ENCODE measurements at places on chromosomes 11 and 22.

GRCh38 chr11:2899080-2899783, 13.7 kb upstream of the CDKN1C start:
- DNase-seq: no peak

GRCh38 chr11:100776212-100776896, 89.3 kb downstream of the ARHGAP42 start:
- DNase-seq: peak; percentile 38

DNA sequence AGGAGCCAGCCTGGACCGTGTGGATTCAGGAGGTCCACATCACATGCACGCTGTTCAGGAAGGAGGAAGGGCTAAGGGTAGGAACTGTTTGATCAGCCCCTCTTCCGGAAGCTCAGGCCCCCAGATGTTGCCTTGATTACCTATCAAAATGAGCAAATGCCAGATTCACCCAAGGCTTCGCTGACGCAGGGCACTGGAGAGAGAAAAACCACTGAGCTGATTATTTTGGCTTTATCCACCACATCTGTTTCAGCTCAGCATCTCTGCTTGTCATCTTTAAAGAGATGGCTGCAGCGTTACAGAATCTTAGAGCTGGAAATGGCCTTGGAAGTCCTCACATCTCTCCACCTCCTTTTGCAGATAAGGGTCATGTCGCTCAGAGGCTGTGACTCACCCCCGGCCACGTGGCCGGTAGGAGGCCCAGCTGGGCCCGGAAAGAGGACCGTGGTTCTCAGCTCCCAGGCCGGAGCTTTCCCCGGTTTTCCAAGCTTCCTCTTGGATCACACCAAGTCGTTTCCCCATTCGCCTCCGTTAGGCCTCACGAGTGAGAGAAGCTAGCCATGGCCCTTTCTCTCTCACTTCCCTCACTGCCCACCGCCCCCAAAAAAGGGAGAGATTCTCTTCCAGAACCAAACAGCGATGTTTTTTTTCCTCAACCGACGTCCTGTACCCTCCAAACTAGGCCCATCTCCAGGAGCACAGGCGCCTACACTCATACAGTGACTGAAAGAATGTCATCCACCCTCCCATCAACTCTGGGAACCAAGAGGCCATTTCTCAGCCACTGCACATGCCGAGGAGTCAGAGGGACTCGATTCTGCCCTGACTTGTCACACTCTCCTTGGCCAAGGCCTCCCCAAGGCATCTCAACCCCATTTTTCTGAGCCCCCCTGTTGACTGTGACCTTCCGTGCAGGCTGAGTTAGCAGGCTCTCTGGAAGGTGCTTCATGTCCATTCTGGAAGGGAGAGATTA, 37.6 kb downstream of the LIF start:
- DNase-seq: peak; percentile 63

- no peak for DNase-seq
Observed at GRCh38 chr11:61958590-61958989, 8.4 kb downstream of the BEST1 start.

DNA sequence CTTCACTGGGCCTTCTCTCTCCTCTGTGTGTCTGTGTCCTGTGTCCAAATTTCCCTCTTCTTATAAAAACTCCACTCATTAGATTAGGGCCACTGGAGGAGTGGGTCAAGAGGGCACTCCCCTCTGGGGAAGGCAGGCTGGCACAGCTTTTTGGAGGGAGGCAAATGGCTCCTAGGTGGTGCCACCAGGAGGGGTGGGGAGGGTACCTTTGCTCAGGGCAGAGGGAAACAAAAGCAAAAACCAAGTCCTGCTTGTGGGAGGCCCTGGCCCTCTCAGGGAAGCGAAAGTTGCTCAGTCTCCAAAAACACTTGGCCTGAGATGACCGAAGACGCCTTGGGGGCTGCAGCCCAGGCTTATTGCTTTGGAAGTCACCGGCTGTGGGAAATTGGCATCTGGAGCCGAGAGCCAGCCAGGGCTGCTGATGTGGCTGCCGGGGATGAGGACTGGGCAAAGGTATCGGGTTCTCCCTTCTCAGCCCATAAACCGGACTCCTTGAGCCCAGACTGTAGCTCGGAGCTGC, 48.2 kb upstream of the ANO1 start:
- DNase-seq: no peak

DNA sequence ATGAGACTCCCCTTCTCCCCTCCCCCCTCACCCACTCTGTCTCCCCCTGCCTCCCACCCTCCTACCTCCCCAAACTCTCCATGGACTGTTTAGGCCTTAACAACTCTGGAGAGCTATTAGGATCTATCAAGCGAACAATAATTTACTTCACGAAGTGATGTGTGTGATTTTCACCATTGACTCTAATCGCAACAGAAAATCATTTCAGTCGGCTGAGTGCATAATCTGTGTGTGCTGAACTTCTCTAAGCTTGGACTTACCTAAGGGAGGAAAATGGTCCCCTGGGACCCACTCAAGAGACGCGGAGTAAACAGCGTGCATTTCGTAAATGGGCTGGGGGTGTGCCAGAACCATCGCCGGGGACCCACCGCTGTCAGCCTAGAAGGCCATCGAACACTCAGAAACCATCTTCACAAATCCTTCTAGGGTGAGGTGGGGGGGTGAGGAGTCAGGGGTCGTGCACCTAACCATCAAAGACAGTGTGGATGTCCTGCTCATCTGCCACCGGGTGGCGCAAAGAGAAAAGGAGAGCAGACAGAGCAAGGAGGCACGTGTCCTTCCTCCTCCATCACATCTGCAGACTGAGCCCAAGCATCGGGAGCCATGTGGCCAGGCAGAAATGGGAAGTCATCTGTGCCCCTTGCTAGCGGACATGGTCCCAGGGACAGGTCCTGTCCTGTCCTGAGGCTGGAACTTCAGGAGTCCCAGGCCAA, 62.1 kb upstream of the NUP50 start:
- peak; percentile 64 for DNase-seq

GRCh38 chr11:110035357-110035756, 57.8 kb upstream of the ZC3H12C start:
- no peak for DNase-seq

- DNase-seq: no peak
Observed at GRCh38 chr11:75148436-75148983, 2.4 kb upstream of the SLCO2B1 start.

- DNase-seq: no peak
Observed at GRCh38 chr11:95565724-95566141, 223.8 kb downstream of the FAM76B start.

DNA sequence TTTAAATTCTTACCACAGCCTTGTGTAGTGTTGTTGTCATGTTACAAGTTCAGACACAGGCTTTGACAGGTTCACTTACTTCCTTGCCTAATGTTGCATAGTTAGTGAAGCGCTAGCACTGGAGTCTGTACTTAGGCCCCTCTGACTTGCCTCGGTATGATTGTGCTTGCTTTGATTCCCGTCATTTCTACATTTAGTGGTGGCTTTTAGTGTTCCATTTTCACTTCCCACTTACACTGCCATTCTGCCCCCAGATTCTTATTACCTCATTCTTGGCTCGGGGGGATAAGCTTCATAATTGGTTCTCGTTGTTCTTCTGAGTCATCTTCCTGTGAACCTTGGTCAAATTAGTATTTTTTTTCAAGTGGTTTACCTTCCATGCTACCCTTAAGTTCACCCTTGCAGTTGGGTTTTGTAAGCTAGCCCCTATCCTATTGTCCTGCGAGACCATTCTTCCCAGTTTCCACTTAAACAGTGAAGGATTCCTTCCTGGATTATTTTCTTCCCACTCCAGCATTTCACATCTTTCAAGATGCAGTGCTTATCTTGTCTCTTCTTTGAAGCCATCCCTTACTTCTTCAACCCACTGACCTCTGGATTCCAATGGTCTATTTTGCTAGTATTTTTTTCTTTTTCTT, 68.7 kb downstream of the DDX10 start:
- DNase-seq: peak; percentile 38

DNA sequence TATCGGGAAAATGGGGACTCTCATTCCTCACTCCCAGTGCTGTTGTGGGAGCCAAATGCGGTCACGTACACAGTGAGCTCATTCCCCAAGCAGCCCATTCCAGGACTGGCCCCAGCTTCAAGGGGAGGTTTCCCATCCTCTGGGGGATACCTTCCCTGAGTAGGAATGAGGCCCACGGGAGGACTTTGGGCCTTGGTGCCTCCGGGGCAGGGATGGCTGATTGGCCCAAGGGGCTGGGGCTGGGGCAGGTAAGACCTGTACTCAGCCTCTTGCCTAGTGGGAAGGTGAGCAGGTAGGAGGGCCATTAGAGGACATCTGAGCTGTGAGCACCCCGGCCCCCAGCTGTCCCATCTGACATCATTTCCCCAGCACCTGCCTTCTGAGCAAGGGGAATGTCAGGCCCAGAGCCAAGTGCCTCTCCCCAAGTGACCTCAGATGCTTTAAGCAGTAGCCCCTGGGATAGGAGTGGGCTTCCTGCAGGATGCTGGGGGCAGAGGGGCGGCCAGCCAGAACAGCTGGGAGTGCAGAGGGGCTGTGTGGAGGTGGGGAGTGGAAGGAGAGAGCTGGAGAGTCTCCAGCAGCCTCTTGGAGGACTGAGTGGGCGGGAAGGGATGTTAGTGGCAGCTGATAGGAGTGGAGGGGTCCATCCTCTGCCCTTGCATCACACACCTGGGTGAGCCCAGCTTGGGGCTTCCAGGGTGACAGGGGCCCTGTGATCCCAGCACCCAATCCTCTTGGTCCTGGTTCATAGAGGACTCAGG, 58.4 kb downstream of the CD82 start:
- no peak for DNase-seq

- DNase-seq: no peak
Observed at GRCh38 chr11:120228794-120229384, 11.1 kb upstream of the POU2F3 start.

DNA sequence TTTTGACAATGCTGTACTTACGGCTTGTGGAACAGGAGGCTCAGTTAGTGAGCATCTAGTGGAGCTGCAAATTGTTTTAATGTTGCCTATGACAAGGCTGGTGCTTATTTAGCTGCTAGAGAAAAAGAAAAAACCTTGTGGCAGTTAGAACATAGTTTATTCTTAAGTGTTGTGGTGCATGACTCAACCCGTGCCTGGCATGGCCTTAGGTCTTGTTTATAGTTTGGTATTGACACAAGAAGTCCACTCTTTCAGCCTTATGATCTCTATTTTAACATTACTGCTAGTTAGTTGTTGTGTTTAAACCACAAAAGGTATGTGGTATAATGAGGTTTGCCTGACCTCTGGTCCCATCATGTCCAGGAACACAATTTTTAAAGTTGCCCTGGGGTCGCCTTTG, 744.6 kb downstream of the FAM181B start:
- no peak for DNase-seq

GRCh38 chr11:45087086-45087899, 59.1 kb upstream of the PRDM11 start:
- no peak for DNase-seq

DNA sequence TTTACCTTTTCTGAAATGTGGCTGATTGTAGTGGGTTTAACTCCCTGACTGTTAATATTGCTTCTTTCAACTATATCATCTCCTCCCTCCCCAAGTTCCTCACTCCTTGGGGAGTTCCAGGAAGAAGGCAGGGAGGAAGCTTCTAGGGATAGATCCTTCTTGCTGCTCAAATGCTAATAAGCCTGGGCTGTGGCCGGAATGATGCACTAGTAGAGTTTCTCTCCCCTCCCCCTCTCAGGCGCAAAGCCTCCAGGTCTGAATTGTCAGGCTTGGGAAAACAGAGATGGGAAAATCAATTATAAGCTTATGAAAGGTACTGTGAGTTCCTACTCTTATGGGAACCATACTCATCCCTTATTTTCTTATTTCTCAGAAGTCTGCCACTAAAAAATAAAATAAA, 30.8 kb downstream of the FEZ1 start:
- no peak for DNase-seq

- DNase-seq: no peak
Observed at GRCh38 chr11:78192223-78192719, 3.6 kb downstream of the USP35 start.

- DNase-seq: peak; percentile 17
Observed at GRCh38 chr11:93845181-93846092, 5.0 kb downstream of the VSTM5 start.

DNA sequence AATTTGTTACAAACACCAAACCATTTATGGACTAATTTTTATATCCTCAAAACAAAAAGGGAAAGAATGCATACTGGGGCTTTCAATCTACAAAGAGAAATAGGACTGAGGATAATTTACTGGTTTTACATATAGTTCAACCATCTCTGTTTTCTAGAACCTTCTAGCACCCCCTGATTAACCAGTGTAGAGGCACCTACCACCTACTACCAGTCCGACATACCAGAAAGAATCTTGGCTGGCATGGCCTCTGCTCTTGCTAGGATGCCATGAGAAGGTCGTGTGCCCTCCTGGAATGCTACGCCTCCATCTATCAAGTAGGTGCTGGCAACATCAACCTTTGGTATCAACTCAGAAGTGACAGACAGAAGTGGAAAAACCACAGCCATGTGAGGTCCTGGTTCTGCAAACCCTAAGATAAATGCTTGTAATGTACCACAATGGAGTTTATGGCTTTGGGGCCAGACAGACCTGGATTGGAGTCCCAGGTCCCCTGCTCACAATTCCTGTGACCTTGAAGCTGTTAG, 28.2 kb downstream of the MYH9 start:
- DNase-seq: no peak

DNA sequence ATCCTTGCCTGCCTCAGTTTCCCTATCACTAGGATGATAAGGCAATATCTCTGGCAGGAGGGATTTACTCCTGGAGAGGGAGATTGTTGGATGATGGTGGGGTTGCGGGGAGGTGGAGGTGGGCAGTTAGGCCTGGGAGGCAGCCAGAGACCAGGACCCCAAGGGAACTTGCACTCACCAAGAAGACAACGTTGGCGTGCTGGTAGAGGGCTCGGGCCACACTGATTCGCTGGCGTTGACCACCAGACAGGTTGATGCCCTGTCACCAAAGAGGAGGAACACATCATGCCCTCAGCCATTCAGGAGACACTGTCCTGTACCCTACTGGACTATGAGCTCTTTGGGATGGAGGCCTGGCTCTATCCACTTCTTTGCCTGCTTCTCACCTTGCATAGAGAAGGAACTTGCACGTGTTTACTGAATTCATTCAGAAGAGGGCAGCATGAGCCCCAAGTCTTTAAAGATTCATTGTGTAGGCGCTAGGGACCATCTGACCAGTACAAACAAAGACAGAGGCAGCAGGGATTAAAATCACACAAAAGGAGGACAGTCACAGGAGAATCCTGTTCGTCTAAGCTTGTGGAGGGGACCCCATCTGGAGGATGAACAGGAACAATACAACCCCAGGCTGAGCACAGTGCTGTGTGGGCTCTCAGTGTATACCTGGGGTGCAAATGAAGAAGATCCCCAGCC, 24.2 kb upstream of the KCNJ11 start:
- DNase-seq: no peak

DNA sequence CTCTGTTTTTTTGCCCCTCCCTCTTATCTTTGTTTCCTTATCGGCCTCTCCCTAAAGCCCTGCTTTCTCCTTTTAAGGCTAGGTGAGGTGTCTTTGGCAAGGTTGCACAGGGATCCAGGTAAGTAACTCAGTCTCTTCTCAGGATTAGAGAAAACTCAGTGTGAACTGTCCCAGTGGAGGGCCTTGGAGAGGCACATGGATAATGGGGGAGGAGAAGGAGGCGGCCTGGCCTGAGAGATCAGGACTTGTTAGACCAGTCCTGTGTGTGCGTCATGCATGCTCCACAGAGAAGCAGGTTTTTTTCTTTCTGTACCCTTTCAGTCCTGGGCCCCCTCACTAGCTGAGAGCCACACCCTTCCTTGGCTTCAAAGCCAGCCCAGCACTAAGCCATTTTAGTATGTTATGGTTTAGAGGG, 19.9 kb downstream of the CTNND1 start:
- DNase-seq: no peak

- DNase-seq: no peak
Observed at GRCh38 chr22:47176573-47177333, 414.3 kb downstream of the TBC1D22A start.

GRCh38 chr11:117744471-117745150, 52.4 kb downstream of the DSCAML1 start:
- DNase-seq: no peak

GRCh38 chr11:1353383-1354124, 36.2 kb upstream of the BRSK2 start:
- no peak for DNase-seq
